ENCODE measurements at places on chromosomes 1 and 21. TPM values are rescaled to one million over a fixed set of nuclear protein-coding genes. Genes with fewer than 3 reads are reported as not detected.

DNA sequence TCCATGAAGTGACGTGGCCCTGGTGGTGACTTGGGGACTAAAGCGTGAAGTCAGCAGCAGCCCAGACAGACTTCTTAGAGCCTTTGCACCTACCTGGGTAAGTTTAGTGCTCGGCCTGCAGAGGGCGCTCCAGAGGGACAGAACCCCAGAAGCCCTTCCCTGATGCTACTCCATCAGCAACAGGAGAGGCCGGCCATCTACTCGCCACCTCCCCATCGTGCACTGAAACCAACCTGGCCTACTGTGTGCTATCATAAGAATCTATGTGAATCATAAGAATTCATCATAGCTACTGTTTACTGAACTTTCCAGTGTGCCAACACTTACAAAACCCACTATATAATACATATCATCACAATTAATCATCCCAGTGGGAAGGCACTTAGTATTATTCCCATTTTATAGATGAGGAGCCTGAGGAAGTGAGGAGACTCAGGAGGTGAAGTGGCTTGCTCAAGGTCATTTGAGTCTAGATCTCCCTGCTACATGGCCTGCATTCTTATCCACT, 7.9 kb upstream of the EDN2 start:
- peak; percentile 53 for DNase-seq

DNA sequence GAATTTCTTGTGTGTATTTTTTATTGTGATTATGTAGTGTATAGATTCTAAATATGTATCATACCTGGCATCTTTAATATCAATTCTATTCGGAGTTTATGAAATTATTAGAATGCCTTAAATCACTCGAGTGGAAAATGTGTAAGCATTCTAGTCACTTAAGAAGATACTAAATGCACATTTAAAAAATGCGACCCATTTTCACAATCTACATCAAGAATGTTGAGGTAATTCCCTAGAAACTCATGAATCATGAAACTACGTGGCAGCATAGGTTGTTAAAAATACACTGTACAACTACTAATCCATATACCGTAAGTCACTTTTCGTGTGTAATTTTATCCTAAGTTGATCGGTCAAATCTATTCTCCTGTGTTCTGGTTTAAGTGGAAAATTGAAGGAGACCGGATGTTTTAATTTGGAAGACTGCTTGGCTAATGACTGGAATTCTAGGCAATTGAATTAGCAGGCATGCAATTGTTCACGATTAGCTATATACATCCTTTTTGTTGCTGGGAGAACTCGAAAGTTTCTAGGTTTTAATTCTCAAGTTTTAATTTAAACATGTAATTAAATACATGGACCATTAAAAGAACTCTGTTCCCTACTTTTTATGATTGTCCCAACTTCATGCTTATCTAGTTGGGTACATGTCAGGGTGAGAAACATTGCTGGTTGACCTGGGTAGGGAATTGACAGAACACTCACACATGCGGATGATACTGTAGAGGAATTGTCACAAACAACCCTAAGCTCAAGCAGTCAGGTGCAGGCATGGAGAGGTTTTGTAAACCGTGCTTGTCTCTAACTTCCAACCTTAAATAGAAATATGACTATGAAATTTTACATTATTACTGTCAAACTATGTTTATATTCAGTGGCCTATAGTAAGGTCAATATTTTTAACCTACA, 6.6 kb downstream of the ZBTB18 start:
- no peak for DNase-seq

DNA sequence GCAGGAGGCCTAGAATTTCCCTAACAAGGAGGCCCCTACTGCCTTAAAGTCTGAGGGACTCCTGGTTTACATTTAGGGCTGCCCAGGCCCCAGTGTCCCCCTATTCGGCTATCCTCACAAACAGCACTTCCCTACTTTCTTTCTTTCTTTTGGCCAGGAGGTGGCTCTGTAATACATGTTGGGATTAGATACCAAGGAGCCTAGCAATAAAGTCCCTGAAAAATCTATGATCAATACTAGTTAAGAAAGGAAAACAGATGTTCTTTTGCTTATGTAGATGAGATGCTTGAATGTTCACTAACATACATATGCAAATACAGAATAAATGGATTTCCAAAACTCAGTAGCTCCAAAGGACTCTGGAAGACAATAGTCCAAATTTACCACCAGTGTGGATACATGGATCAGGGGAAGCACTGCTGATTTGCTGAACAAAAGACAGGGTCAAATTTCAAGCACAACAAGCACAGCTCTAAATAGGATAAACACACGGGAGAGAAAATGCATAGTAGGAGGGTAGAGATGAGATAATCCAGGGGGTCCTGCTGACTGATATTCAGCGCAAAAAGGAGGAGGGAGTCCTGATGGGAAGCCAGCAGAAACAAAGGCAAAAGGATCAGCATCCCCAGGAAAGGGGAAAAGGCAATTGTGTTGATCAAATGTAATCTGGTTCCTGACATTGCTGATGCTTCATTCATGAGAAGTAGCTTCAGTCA, 240.0 kb downstream of the NUF2 start:
- DNase-seq, result peak; percentile 40

- no peak for DNase-seq
Measured at GRCh38 chr1:216805953-216806352, 82.7 kb upstream of the ESRRG start.

- no peak for DNase-seq
Measured at GRCh38 chr21:33028773-33029384, 3.1 kb downstream of the OLIG2 start.

GRCh38 chr1:31934706-31935629, 3.2 kb downstream of the PTP4A2 start:
- DNase-seq, result peak; percentile 91

DNA sequence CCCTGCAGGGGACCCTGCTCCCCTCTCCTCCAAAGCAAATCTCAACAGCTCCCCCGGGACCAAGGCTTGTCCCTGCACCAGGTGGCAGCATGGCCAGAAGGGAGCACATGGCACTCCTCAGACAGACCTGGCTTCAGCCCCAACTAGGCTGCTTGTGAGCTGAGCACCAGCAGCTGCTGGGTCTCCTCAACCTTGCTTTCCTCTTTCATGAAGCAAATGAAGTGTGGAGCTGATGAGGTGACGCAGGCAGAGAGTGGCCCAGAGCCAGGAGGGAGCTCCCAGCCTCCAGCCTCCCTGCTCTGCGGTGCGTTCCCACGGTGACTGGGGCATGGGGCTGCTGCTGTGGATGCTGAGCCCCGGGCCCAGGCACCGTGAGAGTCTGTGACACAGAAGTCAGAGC, 34.0 kb downstream of the MEGF6 start:
- DNase-seq, result no peak

GRCh38 chr1:16085522-16085921, 12.1 kb upstream of the FAM131C start:
- DNase-seq, result no peak

GRCh38 chr1:55708781-55709180, 493.6 kb upstream of the USP24 start:
- no peak for DNase-seq

GRCh38 chr1:42747125-42747524, 7.1 kb upstream of the CLDN19 start:
- peak; percentile 31 for DNase-seq

DNA sequence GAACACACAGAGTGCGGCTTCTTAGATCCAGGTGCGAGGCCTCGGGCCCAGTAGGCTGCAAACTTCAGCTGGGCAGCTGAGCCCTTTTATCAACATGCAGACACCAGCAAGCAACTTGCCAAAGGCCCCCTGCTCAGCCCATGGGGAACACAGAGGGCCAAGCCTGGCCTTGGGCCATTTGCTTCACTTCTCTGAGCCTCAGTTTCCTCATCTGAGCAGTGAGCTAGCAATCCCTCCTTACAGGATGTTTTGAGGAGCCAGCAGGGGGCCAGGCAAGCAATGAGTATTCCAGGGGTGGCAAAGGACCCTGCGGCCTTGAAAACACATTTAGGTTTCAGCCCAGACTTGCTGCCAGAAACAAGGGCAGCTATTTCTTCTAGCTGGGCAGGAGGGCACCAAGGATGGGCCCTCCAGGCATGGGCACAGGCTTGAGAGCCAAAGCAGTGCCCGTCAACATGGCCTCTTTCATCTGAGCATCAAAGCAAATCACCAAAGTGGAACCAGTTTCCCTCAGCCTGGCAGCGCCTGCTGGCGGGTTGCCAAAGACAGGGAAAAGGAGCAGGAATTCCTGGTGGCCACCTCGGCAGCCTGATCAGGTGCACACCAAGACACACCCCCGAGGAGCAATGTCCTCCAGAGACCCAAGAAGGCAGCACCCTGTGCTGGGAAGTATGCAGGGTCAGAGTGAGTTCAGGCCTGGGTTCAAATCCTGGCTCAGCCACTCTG, 1.4 kb downstream of the MATN1 start:
- no peak for DNase-seq

GRCh38 chr1:198121056-198121826, 35.6 kb upstream of the NEK7 start:
- DNase-seq, result peak; percentile 67

DNA sequence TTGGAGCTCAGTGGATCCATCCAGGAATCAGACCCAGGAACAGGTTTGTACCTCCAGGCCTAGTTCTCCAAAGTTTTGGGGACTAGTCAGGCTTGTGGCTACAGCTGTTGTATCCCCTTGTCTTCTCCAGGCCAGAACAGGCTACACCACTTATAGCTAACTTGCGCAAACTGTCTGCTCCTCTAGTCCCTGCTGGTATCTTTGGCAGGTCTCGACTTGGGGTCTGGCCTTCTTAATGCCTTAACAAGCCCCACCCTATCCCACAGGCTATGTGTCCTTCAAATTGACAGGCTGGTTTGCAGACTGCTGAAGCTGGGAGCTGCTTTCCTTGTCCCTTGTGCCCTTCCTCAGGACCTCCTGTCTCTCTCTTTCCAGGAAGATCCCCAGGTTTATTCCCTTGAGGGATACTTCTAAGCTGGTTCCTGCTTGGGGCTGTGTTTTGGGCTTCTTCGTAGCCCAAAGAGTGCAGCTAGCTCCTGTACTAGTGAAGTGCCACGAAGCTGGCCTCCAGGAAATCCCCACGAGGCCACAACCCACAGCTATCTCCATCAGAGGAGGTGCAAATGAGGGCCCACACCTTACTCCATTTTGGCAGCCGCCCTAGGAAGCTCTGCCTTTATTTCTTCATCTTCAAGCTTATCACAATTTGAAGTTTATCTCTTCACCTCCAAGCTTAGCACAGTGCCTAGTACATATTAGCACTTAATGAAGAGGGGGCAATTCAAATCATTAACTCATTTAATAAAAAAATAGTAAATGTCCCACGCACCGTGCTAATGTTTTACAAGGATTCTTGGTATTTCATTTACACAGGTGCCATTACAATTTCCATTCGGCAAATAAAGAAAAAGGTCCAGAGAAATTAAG, 683 bp upstream of the DMAP1 start:
- DNase-seq, result no peak

GRCh38 chr1:101313356-101313755, 76.5 kb downstream of the S1PR1 start:
- DNase-seq, result no peak

DNA sequence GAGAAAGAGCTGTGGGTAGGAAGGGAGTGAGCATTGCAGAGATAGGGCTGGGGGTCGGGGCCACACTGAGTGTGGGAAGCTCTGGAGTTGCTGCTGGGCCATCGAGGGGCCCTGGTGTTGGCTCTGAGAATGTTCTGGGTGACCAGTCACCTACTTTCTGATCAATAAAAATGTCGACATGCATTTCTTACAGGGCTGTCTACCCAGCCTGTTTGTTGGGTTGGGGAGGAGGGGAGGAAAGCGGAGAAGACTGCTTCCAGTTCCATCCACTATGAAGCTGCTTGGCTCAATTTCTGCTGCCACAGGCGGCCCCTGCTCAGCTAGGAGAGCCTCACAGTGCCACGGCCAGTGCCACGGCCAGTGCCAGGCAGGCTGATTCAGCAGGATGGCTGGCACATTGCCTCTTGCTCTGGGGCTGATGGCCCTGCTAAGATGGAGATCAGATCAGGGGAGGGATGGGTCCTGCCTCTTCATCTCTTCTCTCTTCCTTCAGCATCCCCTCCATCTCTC, 3.0 kb upstream of the PADI3 start:
- DNase-seq, result no peak

Gene MIXL1
- not detected for total RNA-seq

Gene NEGR1
- total RNA-seq, result 1.7 TPM

Gene NID1
- total RNA-seq, result 11.1 TPM

Gene FAM72A
- total RNA-seq, result 18.6 TPM

Gene S1PR1
- total RNA-seq, result 2.1 TPM

Gene SPTA1
- total RNA-seq, result not detected

Gene RUNX3
- total RNA-seq, result 3.7 TPM

Gene GBP5
- total RNA-seq, result not detected

Gene ENAH
- total RNA-seq, result 101 TPM

Gene MGST3
- 168 TPM for total RNA-seq

Gene NUF2
- 35.6 TPM for total RNA-seq

Gene PDZK1IP1
- not detected for total RNA-seq

Gene ZYG11A
- 0.40 TPM for total RNA-seq

All from PC-3 (cell line).